ENCODE measurements at places on chromosomes 3 and 15. TPM values are rescaled to one million over a fixed set of nuclear protein-coding genes. Genes with fewer than 3 reads are reported as not detected.

Gene DUOX1
- total RNA-seq = not detected

Gene GRK7
- total RNA-seq = not detected

Gene NTRK3
- not detected for total RNA-seq

Gene SEMA6D
- 1.8 TPM for total RNA-seq

Gene NR2E3
- not detected for total RNA-seq

Gene CHRD
- 0.30 TPM for total RNA-seq

Gene PRR23A
- total RNA-seq = not detected

Gene CD80
- total RNA-seq = not detected

Gene IGSF10
- 0.15 TPM for total RNA-seq

Gene DUSP7
- total RNA-seq = 15.5 TPM

Gene SH3GL3
- not detected for total RNA-seq

Gene FBN1
- total RNA-seq = 87.0 TPM
